ENCODE measurements at places on chromosomes 3 and 15.

DNA sequence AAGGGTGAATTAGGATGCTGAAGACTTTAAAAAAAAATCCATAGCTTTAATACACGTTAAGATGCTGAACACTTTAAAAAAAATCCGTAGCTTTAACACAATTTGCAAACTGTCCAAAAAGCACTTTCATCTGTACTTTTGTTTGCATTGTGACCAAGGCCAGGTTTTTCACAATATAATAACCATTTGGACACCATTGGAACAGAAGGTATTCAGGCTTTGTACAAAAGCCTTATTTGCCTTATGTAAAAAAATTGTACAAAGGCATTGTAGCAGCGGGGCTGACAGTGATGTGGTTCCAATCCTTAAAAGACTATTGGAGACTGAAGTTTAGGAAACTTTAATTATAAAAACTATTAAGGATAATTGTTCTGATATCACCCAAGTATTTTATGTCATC, 15.2 kb upstream of the ICE2 start:
- DNase-seq, result no peak

DNA sequence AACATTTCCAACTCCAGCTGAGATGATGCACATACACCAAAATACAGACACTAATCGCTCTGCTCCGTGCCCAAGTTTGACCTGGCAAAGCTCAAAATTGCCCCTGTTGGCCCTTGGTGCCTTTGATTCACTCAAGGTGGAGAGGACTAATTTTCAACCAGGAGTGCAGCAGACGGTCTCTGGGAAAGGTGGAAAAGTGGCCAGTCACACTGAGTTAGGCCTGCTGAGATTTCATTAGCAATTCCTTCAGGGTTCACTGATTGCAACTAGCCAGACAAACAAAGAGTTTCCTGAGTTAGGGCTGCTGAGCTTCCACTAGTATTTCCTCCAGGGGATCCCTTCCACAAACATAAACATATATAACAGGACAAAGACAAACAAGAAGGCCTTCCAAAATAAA, 28.7 kb upstream of the LHFPL4 start:
- DNase-seq, result no peak

- DNase-seq, result no peak
These were observed 40.9 kb downstream of the CBLB start for GRCh38 chr3:105827959-105828358.

DNA sequence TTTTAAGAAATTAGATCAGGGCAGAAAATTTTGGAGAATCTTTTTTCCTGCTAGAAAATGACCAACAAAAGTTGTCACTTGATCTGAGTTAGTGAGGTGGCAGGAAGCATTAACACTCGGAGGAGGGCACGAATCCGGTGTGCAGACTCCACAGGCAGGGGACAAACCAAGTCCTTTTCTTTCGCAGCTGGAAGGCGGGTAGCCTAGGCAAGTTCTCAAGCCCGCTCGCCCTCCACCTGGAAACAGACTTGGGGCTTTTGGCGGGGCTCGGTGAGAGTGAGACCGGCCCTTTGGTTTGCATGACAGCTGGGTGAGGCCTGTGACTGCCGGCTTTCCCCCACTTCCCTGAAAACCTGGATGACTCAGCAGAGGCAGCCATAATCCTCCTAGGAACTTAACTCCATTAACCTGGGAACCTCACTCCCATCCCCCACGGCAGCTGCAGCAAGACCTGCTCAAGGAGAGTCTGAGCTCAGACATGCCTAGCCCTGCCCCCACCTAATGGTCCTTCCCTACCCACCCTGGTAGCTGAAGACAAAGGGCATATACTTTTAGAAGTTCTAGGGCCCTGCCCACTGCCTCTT, 134.8 kb downstream of the MFSD1 start:
- DNase-seq, result no peak
